ENCODE measurements at places on chromosomes 12 and 14. TPM values are rescaled to one million over a fixed set of nuclear protein-coding genes. Genes with fewer than 3 reads are reported as not detected.

KCNJ8 gene
- total RNA-seq: 27.2 TPM

MMAB gene
- total RNA-seq: 26.4 TPM

TRPV4 gene
- 3.9 TPM for total RNA-seq

- no peak for DNase-seq
Observed at GRCh38 chr12:63419154-63419553, 249.1 kb downstream of the DPY19L2 start.

DNA sequence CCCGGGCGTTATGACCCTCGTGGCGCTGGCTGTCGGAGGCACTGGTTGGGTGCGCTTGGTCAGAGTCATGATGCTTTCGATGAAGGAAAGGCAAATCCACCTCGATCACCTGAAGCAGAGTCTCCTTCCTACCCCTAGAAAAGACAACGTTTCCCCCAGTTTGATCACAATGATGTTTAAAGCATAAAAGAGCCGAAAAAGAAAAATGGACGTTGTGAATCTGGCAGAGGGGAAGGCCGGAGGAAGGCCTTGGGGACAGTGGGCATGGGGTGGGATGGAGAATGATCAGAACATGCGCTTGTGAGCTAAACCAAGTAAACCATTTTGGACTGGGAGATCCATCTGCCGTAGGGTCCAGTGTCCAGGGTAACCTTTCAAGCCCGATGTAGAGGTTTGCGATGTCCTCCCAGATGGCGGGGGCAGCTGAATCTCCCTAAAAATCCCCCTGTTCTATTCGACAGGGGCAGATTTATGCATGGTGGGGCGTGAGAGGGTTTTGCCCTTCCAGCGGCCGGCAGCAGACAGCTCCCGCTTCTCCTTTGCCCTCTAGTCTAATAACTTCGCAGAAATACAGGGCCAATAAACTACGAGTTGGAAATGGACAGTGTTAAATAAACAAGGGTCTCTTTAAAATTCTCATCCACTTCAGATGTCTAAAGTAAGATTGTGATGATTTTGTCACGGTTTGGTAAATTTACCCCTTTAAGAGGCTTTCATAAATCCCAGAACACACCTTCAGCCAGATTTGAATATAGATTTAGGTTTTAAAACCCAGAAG is 2.3 kb upstream of the OTX2 start:
- DNase-seq: no peak
